NCI-H1417 treated with DMSO at 0.1 percent for 48 hours (cell line): ENCODE measurements at places on chromosomes 11 and 22.
A peak's percentile ranks its signal among the peaks of the same experiment; 100 is the strongest.

DNA sequence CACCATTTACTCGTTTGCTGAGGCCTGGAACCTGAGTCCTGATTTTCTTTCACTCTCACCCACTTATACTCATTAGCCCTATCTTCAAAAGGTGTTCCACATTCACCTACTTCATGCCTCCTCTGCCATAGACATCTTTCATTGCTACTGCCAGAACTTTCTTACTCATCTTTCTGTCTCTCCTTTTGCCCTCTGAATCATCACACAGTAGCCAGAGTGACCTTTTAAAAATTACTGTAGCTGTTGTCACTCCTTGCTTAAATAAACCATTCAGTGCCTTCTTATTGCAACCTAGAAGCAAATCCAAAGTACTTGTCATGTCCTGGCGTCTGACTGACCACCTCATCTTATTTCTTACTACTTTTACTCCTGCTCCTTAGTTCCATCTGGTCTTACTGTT, 38.2 kb downstream of the ATXN10 start:
- DNase-seq = no peak

GRCh38 chr11:640021-640706, 3.1 kb downstream of the DRD4 start:
- no peak for DNase-seq

DNA sequence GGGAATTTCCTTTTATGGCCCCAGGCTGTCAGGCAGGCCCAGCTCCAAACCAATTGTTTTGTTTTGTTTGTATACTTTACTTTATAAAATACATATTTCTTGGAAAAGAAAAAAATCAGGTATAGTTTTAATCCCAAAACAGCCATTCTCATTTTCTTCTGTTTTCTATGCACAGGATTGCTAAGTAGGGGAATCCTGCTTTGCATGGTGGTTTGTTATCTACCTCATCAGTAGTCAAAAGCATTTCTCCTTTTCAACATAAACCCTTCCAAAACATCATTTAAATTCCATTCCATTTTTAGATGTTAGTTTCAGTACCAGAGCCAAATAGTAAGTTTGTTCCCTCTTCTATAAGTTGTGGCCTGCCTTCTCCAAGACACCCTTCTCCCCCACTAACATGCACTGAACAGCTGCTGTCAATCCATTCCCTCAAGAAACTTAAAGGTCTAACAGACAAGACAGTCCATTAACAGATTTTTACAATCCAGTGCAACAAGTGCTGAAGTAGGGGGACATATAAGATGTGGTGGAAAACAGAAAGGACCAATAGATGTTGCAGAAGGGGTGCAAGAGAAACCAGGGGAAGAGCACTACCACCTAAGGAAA, 3.7 kb downstream of the ILK start:
- DNase-seq = no peak

DNA sequence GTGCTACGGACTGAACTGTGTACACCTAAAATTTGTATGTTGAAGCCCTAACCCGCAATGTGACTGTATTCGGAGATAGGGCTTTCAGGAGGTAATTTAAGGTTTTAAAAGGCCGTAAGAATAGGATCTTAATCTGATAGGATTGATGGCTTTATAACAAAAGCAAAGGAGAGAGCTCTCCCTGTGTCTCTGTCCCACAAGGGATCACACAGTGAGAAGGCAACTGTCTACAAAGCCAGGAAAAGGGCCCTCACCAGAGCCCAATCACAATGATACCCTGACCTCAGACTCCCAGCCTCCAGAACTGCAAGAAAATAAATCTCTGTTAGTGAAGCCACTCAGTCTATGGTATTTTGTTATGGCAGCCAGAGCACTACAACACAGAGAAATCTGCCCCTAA, 208.7 kb upstream of the ZC3H12C start:
- DNase-seq = no peak

GRCh38 chr11:10581481-10582019, 13.1 kb upstream of the LYVE1 start:
- no peak for DNase-seq

DNA sequence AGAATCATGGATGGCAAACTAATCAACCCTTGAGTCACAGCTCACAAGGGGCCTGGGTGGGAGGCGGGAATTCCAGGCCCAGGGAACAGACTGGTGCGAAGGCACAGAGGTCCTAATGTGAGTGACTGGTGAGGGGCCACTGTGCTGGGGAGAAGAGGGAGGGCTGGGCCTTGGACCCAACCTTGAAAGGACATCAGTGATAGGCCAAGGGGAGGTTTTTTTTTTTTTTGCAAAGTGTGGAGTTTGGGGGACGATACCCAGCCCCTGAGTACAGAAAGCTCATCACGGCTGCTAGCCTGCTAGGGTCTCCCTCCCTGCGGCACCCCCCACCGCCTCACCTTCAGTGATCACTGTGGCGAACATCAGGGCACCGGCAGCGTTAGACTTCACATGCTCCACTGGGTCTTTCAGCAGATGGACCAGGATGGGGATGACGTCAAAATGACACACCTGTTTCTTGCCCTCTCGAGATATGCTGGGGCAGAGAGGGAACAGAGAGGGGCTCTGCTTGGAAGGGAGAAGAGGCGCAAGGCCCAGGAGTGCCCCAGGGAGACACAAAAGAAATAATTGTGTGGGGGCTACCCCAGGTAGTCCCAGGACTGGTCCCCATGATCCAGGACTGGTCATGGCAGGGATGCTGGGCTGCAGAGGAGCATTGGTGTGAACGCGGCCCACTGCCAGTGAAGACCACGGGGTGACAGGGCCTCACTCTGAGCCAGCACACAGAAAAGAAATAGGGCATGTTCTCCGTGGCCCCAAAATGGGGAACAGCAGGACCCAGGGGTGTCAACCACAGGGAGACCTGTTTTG, 8.6 kb upstream of the GNAZ start:
- DNase-seq = no peak

- DNase-seq = no peak
Measured at GRCh38 chr11:121435551-121436511, 16.3 kb upstream of the SORL1 start.

GRCh38 chr22:26702906-26703830, 45.8 kb downstream of the MIAT start:
- no peak for DNase-seq

- DNase-seq = no peak
Measured at GRCh38 chr11:133929401-133930052, 27.2 kb downstream of the IGSF9B start.

GRCh38 chr11:85710917-85711316, 24.9 kb upstream of the CCDC89 start:
- no peak for DNase-seq

- DNase-seq = no peak
Measured at GRCh38 chr11:114625294-114625693, 29.7 kb upstream of the NXPE4 start.

DNA sequence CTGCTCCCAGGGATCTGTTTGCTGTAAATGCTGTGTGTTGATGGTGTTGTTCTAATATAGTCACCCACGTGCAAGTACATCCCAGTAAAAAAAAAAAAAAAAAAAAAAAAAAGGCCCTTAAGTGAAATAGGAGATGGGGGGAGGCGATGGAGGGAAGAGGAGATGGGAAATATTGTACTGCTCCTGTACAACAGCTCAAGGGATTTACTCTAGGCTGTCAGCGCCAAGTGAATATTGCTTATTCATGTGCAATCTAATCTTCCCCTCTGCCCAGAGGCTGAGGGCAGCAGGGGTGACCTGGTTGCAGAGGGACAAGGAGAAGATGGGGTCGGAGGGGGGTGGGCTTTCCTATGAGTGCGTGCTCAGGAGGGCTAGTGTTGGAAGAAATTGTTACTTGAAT, 206.2 kb upstream of the CADM1 start:
- DNase-seq = no peak

GRCh38 chr11:62574363-62575071, 826 bp upstream of the EEF1G start:
- DNase-seq = no peak

- DNase-seq = no peak
Measured at GRCh38 chr11:27611947-27612455, 88.3 kb downstream of the BDNF start.

GRCh38 chr11:20452585-20452984, 65.1 kb downstream of the PRMT3 start:
- peak; percentile 27 for DNase-seq

DNA sequence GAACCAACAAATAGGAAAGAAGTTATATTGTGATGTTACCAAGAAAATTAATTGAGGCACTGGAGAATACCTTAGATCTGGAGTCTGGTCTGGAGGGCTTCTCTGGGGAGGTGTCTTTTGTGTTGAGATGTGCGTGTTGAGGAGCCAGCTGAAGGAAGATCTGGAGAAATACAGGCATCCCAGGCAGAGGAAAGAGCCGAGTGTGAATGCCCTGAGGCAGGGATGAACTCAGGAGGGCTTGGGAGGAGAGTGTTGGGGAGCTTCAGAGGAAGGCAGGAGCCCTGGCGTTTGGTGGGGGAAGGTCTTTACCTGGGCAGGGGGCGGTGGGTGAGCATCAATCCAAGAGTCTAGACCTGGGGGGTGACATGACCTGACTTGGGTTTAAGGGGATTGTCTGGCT, 13.1 kb downstream of the SYNGR1 start:
- no peak for DNase-seq

- no peak for DNase-seq
Measured at GRCh38 chr11:59773083-59773440, 17.9 kb downstream of the STX3 start.

- no peak for DNase-seq
Measured at GRCh38 chr11:113082341-113082955, 121.2 kb downstream of the NCAM1 start.

GRCh38 chr11:86211619-86212018, 32.9 kb upstream of the EED start:
- DNase-seq = no peak

GRCh38 chr11:47400768-47401279, 7.6 kb upstream of the SLC39A13 start:
- DNase-seq = no peak

DNA sequence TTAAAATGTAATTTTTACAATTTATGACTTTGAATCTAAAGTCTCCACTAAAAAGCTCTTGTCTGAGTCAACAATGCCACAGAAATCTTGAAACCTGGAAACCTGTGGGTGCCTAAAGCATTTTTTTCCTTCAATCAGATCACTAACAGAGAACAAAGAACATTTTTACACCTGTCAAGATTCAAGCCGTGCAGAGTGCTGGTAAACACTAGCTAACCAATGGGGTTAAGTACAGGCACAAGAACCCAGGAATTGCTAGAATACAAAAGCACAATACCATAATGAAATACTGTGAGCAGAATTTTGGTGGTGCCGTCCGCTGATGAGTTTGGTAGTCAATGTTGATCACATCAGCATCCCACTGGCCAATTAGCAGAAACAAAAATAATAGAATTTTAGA, 380.3 kb upstream of the PITPNB start:
- no peak for DNase-seq

- no peak for DNase-seq
Measured at GRCh38 chr11:69541501-69542313, 60.2 kb downstream of the LINC01488 start.

GRCh38 chr11:17692931-17693330, 26.4 kb upstream of the MYOD1 start:
- DNase-seq = no peak

GRCh38 chr11:76004400-76004799, 189.4 kb downstream of the UVRAG start:
- DNase-seq = no peak

GRCh38 chr11:10500757-10501684, 40.0 kb downstream of the RNF141 start:
- no peak for DNase-seq

DNA sequence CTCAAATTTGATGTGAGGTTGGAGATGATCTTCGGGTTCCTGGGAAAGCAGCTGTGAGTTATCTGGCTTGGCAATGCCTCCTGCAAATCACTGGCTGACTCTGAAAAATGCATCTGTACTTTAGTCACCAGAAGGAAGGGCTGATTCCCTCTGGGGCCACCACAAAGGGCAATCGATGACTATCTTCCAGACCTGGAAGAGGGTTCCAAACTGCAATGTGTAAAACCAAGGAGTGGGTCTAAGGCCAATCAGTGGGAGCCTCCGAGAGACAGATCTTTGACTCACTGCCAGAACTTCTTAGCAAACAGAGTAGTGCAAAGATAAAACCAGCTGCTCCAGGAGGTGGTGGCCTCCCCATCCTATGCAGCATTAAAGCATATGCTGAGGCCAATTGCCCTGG, 29.1 kb upstream of the PAK1 start:
- DNase-seq = no peak

GRCh38 chr22:48538291-48538820, 1289.3 kb downstream of the BRD1 start:
- no peak for DNase-seq

- no peak for DNase-seq
Measured at GRCh38 chr22:27128461-27129085, 471.2 kb downstream of the MIAT start.

DNA sequence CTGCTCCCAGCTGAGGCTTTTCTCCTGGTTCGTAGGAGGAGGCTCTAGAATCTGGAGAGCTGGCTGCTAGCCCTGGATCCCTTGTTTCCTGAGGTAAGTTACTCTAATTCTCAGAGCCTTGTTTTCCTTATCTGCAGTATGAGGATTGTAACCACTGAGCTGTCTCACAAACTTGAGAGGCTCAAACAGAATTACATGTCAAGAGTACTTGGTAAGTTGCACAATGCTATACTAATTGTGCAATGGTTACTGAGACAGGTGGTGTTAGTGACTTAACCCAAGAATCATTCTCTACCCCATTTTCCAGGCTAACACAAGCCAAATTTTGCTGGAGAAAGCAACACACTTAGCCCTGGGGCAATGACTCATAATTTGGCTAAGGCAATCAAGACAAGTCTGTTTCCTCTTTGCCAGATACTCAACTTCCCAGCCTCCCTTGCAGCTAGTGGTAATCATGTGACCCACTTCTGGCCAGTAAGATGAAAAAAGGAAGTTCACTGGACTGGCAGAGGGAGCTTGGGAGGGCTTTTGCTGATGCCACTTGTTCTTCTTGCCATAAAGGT, 348.0 kb downstream of the TENM4 start:
- no peak for DNase-seq

DNA sequence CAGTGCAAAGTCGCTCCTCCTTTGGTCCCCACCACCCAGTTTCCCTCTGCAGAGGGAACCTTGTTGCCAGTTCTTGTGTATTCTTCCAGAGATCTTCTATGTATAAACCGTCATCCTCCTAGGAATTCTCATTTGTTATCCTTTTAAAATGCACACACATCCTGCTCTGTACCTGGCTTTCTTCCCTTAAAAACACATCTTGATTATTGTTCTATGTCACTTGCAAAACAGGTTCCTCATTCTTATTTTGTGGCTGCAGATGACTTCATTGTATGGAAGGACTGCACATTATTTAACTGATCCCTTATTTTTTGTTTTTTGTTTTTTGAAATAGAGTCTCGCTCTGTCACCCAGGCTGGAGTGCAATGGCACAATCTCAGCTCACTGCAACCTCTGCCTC, 26.6 kb upstream of the SYT7 start:
- no peak for DNase-seq

GRCh38 chr11:15146271-15147003, 31.7 kb downstream of the INSC start:
- DNase-seq = no peak

GRCh38 chr22:42327462-42328129, 57.1 kb upstream of the TCF20 start:
- DNase-seq = no peak

GRCh38 chr11:109644152-109644551, 222.2 kb downstream of the C11orf87 start:
- peak; percentile 67 for DNase-seq

GRCh38 chr11:122726028-122726427, 70.5 kb downstream of the UBASH3B start:
- DNase-seq = no peak

GRCh38 chr11:1232883-1233321, 10.0 kb downstream of the MUC5B start:
- no peak for DNase-seq
